ENCODE measurements at places on chromosomes 16 and 17.
A peak's percentile ranks its signal among the peaks of the same experiment; 100 is the strongest.

DNA sequence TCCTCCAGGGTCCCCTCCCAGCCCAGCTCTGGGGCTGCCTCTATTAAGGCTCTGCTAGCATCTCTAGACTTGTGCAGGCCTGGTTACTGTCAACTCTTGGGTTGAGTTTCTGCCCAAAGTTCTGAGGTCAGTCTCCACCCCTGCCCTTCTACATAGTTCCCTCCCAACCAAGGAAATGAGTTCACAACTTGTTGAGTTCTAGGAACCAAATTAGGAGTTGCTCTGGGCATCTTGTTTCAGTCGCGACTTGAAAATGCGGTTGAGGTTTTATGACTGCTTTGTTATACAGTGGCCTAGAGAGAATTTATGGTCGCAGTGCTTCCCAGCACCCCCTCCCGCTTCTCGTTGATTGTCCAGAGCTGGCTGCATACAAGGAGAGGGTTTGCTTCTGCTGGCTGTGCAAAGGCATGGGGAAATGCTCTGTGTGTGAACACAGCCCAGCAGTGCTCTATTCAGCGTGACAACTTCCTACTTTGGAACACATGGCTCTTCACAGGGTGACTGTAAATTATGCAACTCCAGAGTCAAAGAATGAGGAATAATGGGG is 20.2 kb downstream of the GNAO1 start:
- DNase-seq, result no peak

DNA sequence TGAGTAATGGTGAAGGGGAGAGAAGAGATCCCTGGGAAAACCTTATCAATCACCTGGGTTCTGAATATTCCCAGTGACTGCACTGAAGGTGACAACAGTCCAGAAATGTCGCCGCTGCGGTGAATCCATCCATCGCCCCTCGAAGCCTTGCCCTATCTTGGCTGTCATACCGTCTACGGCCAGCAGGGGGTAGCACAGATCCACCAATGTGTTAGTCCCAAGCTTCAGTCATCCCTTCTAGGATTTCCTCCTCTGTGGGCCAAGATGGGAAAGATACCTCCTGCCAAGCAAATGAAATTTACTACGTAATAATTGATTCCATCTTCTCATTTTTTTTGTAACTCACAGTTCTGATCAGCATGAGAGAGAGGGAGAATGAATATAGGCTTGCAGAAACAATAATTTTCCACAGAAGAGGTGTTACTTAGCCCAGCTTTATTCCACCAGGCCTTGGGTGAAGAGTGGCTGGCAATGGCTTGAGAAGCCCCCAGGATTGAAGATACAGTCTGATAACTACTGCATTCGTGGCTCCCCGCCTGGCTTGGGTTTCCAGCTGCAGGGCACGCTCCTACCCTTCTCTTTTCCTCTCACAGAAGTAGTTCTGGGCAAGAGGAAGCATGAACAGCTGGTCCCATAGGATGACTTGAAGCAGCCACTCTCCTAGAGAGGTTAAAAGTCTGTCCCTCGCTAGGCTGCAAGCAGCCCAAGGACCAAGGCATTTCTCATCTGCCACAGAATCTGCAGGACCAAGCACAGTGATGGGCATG is 2.6 kb upstream of the FMNL1 start:
- no peak for DNase-seq

DNA sequence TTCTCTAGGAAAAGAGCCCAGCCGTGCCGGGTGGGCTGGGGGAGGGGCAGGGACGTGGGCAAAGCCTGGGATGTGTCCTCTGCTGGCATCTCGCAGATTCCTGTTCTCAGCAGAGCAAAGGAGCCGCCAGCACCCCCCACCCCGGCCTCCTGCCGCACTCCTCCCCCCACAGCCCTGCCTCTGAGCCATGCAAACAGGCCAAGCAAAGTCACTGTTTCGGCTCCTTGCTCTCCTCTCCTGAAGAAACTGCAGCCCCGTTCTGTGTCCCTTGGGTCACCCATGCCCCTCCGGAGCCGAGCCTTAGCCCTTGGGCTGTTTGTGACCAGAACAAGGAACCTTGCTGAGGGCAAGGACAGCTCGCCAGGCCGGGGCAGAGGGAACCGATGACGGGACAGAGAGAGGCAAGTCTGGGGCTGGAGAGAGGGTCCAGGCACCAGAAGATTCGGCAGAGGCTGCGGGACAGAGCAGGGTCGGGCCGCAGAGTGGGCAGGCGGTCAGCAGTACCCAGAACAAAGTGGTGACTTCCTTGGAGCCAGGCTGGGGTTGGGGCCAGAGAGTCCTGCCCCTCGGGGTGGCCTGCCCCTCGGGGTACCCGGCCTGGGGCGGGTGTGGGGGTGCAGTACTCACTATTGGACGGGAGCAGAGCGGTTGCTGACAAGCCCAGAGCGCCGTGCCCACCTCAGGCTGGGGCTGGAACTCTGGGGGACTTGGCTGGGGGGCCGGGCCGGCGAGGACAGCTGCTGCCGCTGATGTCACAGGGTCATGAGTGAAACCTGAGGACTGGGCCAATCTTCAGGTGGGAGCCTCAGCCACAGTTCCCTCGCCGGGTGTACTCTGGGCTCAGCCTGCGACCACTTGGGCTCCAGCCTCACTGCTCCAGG is 9.2 kb upstream of the PRR29 start:
- DNase-seq, result no peak

DNA sequence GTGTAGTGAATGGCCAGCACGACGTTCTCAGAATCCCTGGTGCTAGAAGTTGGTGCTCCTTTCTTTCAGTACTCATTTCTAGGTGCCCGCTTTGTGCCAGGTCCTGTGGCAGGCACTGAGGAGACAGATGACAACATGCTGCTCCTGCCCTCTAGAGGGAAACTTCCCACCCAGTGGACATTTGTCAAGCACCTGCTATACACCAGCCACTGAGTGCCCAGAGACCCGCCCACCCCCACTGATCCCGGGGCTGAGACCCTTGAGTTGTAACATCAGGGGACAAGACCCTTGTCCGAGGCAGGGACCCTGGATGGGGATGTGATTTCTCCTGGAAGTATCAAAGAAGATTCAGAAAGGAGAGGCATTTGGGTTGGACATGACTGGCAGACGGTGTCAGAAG is 25.1 kb downstream of the UNC13D start:
- no peak for DNase-seq

GRCh38 chr16:11047939-11048800 is 103.8 kb downstream of the CLEC16A start:
- no peak for DNase-seq

DNA sequence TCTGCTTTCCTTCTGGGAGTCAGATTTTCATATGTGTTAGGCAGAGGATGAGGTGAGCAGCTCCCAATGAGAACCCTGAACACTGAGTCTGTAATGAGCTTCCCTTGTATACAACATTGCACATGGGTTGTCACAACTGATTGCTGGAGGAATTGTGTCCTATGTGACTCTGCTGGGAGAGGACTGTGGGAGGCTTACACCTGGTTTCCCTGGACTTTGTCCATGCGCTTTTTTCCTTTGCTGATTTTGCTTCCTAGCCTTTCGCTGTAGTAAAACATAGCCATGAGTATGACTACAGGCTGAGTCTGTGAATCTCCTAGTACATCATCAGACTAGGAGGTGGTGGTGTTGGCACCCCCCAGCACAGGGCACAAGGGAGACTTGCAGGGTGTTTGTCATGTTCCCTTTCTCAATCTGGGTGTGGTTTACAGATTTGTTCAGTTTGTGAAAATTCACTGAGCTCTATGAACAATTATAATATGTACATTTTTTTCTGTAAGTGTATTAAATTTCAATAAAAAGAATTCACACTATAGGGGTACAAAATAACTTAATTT is 1.7 kb upstream of the PLK1 start:
- DNase-seq, result no peak

- DNase-seq, result no peak
These were observed 46.6 kb upstream of the TANC2 start for GRCh38 chr17:62919388-62919787.

- no peak for DNase-seq
These were observed 169.5 kb downstream of the STX8 start for GRCh38 chr17:9406046-9406606.

GRCh38 chr16:17724242-17724898 is 253.6 kb upstream of the XYLT1 start:
- no peak for DNase-seq

DNA sequence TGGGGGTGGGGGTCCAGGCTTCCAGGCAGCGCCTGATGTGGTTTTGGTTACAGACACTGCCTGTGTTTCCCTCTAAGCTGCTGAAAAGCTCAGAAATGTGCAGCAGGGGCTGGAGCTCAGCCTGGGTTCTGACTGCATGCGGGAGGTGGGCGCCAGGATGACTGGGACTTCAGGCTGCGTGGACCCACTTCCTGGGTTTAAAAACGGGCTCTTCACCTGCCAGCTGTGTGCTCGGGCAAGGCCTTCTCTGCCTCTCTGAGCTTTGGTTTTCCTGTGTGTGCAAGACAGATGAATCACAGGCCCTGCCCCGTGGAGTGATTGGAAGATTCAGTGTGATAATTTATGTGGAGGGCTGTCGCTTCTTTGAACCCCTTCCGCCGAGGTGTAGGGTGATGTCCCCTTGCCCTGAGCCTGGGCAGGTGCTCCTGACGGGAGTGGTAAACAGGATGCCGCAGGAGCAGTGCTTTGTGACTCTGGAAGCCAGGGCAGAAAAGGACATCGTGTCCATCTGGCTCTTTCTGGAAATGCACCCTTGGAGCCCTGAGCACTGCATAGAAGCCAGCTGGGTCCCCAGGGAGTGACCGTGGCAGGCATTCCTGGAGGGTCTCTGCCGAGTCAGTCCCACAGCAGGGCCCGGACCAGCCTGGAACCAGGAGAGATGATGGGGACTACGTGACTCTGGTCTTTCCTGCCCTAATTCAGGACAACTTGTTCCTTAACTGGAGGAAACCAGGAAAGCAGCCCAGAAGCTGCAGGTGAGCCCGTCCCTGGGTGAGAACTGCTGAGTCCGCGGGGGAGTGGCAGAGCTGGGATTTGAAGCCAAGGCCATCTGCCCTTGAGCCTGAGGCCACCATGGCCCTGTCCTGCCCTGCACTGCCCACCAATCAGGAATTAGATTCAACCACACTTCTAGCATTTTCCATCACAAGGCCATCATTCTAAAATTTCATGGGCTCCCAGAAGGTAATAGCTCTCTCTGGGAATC is 28.5 kb upstream of the SLC7A5 start:
- peak; percentile 48 for DNase-seq

DNA sequence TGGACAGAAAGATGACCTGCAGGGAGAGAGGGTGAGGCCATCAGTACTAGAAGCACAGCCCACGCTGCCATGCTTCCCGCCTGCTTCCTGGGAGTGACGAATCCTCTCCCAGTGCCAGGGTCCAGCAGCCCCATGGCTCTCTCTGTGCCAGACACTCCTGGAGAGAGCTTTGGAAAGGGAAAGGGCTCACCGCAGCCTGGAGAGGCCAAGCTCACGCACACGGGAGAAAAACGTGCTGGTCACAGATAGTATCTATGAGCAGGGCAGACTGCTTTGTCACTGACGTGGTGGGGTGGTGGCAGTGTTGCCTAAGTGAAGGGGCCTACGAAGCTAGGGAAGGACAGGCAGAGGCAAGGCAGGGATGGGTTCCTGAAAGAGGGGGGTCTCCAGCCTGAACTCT is 5.4 kb downstream of the WBP2 start:
- no peak for DNase-seq

DNA sequence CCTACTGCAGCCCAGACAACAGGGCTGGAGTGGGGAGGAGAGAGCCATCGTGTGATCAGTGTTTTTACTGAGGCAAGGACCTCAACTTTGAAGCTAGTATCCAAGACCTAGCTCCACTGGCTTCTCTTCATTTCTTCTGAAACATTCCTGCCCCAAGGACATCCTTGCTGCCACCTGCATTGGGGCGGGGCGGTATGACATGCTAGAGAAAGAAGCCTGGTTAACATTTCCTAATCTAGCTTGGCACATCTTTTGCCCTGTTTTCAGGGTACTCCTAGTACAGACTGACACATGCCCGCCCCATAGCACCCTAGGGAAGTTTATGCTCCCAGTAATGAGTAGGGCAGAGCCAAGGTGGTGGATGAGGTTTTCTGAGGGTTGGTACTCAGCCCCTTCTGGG is 17.8 kb upstream of the ANKRD40CL start:
- DNase-seq, result no peak

DNA sequence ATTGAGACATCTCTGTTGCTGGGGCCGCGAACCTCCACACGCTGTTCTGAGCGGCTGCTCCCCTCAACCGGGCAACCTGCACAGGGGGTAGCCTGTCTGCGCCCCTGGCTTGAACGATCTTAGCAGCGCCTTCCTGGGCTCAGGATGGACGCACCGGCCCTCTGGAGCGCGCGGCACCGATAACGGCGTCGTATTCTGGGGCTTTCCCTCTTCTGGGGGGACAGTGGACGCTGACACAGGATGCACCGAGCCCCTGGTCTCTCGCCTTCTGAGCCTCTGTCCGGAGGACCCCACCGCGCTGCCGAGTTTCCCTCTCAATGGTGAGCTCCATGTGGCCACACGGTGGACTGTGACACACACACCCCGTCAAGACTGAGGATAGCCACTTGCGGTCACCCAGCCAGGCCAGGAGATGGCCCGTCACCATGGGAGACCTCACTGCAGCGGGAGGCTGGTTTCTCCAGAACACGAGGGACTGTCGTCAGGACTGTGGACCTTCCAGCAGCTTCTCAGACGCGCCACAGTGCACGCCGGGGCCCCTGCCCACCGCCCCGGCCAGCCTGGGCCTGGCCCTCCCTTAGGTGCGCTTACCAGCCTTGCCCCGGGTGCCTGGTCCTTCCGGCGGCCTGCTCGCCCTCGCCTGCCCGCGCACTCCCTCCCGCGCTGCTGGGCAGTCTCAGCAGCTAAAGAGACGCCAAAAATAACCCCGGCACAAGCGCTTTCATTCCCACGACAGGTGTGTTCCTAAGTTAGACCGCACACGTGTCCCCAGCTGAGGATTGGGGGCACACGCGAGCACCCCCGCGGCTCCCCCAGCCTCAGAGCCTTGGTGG is 30.0 kb upstream of the PABPN1L start:
- no peak for DNase-seq

- DNase-seq, result no peak
These were observed 18.8 kb downstream of the SIAH1 start for GRCh38 chr16:48366165-48367093.

GRCh38 chr17:1351971-1352370 is 48.1 kb downstream of the YWHAE start:
- DNase-seq, result no peak

DNA sequence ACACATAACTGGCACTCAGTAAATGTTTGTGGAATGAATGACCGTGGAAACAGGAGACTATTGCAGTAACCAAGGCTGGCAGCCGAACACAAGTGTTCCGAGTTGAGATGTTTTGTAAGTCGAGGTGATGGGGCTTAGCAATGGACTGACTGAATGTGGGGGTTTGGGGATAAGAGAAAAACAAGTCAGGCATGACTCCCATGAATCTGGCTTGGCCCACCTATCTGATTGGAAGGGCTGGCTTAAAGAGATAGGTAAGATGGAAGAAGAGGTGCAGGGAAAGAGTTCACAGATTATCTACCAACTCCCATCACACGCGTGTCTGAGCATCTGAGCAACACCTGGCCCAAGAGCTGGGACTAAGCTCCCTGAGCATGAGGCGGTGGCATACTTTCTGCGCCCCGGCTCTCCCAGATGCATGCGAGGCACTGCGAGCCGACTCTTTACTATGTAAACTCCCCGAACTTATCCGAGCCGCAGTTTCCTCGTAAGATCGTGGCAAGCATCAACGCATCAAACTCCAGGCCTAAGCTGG is 539 bp downstream of the IFT20 start:
- no peak for DNase-seq

GRCh38 chr17:37516127-37516571 is 26.5 kb downstream of the DUSP14 start:
- no peak for DNase-seq
